PC-3 (cell line): ENCODE measurements at places on chromosomes 2 and 18. TPM values are rescaled to one million over a fixed set of nuclear protein-coding genes. Genes with fewer than 3 reads are reported as not detected.

- peak; percentile 97 for DNase-seq
Measured at GRCh38 chr2:185583058-185583816, 155.4 kb upstream of the FSIP2 start.

MTA3 gene
- 27.3 and 27.6 TPM in 2 replicates for total RNA-seq

DNA sequence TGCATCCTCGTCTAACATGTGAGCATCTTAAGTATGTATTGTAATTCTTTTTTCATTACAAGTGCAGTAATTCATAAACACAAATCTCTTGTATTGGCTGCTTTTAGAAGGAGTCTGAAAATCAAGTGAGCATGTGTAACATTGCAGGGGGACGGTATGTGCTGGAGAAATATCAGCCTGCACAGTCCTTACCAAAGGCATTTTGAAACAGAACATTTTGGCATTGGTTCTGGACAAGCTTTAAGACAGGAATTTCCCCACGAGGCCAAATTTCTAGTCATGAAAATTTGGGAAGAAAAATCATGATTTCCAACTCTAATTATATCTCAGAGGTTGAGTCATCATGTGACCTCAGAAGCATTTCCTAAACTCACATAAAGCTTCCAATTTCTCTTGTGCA is 24.7 kb upstream of the NRP2 start:
- DNase-seq: no peak

- DNase-seq: no peak
Measured at GRCh38 chr18:13457327-13457726, 238.8 kb downstream of the LDLRAD4 start.

- peak; percentile 14 for DNase-seq
Measured at GRCh38 chr2:85419009-85419675, 628 bp downstream of the SH2D6 start.

IL36B gene
- total RNA-seq: not detected in 2 replicates

PLCL1 gene
- not detected in 2 replicates for total RNA-seq

DNA sequence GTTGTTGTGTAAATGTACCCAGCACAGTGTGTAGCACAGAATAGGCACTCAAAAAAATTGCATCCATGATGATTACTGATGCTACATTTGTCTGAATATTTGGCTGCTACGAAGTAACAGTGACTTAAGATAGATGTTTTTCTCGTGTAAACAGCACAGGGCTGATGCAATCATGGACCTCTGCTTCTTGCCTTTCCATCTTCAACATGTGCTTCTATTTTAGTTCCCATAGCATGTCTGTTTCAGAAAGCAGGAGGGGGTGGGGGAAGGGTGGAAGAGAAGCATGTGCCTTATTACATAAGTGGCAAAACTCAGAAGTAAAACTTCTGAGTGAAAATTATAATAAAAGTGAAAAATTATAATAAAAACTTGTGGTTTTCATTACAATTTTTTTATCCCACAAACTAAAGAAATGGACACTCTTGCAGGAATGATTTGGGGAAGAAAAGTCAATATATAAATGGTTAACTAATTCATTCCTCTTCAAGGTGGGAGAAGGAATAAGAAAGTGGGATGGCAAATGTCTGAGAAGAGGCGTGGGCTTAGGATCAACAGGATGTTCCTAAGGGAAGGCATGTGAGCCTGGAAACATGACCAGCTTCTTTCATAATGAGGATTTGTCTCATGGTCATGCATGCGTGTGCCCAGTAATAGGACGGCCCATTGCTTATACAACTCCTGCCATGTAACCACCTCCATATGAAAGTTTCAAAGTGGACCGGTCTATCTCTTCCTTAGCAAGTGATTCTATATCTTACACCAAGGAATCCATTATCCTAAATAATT is 27.2 kb downstream of the CCBE1 start:
- DNase-seq: no peak
